ENCODE measurements at places on chromosomes 12 and 14. TPM values are rescaled to one million over a fixed set of nuclear protein-coding genes. Genes with fewer than 3 reads are reported as not detected.

Gene RTL1
- polyA plus RNA-seq: not detected

Gene MSRB3
- polyA plus RNA-seq: not detected

Gene KCNA5
- not detected for polyA plus RNA-seq

Gene DNAJC22
- polyA plus RNA-seq: not detected

Gene OTX2
- not detected for polyA plus RNA-seq

Gene COPZ1
- 200 TPM for polyA plus RNA-seq

Gene SIX6
- polyA plus RNA-seq: not detected

Gene PPP1CC
- 140 TPM for polyA plus RNA-seq

Gene IRF9
- polyA plus RNA-seq: 121 TPM

Gene C1R
- polyA plus RNA-seq: 0.53 TPM

Gene WNT1
- 0.55 TPM for polyA plus RNA-seq

Gene ACOT2
- polyA plus RNA-seq: 24.9 TPM

Gene TMEM119
- polyA plus RNA-seq: 0.42 TPM

Gene DDX51
- polyA plus RNA-seq: 13.0 TPM

Gene SELPLG
- 485 TPM for polyA plus RNA-seq

Gene ENDOU
- polyA plus RNA-seq: not detected

Gene GPR84
- polyA plus RNA-seq: not detected

Gene ADCY4
- polyA plus RNA-seq: 0.62 TPM

Gene CRADD
- polyA plus RNA-seq: 18.3 TPM
